ENCODE measurements at places on chromosomes 1 and 21. TPM values are rescaled to one million over a fixed set of nuclear protein-coding genes. Genes with fewer than 3 reads are reported as not detected.

GRCh38 chr21:35482096-35482495 is 433.0 kb upstream of the RUNX1 start:
- H3K36me3 ChIP-seq = peaks cover 1% of the 10 kb centered on the region
- H3K4me1 ChIP-seq = peaks cover 8% of the 10 kb centered on the region
- H3K27me3 ChIP-seq = peaks cover 26% of the 10 kb centered on the region
- no peak overlapping the region for H3K4me3 ChIP-seq

DNA sequence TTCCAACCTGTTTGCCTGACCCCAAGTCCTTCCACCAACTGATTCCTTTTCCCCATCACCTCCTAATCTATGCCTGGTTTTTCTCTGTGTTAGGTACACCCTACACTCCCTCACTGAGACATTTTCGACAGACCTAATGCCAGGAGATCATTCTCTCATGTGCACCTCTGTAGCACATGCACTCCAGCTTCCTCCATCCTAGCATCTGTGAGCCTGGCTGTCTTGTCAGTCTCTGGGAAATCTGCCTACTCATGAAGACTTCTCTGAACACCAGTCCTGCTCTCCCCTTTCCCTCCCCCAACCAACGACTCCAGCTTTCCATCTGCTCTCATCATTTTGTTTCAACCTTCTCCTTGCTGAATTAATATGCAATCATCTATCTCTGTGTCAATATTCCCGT is 987 bp downstream of the MED8 start:
- peaks cover 9% of the 10 kb centered on the region for H3K36me3 ChIP-seq
- H3K27me3 ChIP-seq = no peaks in the 10 kb centered on the region
- peak overlapping the region; percentile 98 for H3K4me3 ChIP-seq
- peaks cover 26% of the 10 kb centered on the region for H3K4me1 ChIP-seq
- DNase-seq = no peak

DNA sequence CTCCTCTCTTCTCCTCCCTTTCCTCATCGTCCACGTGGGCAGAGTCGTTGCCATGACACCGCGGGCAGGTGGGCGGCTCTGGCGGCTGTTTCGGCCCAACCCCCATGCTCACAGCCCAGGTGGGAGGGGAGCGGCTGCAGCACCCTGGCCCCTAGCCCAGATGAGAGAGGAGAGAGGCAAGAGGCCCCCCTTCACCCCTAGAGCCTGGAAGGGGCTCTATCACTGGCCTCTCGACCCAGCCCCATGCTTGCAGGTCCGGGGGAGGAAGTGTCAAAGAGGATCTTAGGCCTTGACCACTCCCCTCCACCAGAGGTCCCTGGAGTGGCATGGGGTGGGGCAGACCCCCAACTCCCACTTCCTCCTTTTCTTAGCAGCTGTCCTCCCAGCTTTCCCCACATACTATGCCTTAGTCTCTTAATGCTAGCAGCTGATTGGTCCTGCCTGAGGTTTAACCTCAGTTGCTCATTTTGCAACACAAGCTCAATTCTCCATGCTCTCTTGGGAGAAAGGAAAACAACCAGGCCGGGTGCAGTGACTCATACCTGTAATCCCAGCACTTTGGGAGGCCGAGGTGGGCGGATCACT is 10.4 kb downstream of the DLGAP3 start:
- H3K27me3 ChIP-seq = peaks cover 57% of the 10 kb centered on the region
- H3K36me3 ChIP-seq = no peaks in the 10 kb centered on the region
- DNase-seq = no peak
- no peak overlapping the region for H3K4me3 ChIP-seq
- H3K4me1 ChIP-seq = peaks cover 1% of the 10 kb centered on the region
- no peak overlapping the region for H3K27ac ChIP-seq

Gene CA6
- total RNA-seq = not detected

DNA sequence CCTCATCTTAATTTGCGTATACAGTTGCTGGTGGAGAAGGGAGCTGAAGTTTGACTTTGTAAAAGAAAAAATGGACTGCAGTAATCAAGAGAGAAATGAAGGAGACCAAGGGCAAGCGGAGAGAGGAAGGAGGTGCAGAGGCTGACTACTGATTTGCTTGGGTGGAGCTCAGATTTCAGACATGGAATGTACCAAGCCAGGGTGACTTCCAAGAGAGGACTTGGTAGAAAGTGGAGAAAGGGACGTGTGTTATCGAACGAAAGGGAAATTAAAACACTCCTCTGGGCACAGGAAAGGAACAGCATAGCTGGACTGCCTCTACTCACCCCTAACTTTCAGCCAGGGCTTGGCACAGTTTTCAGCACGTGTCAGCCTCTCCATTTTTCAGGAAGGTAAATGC is 15.1 kb upstream of the HEATR1 start:
- H3K27me3 ChIP-seq = no peaks in the 10 kb centered on the region
- H3K4me1 ChIP-seq = no peaks in the 10 kb centered on the region
- no peaks in the 10 kb centered on the region for H3K36me3 ChIP-seq
- no peak overlapping the region for H3K27ac ChIP-seq

DNA sequence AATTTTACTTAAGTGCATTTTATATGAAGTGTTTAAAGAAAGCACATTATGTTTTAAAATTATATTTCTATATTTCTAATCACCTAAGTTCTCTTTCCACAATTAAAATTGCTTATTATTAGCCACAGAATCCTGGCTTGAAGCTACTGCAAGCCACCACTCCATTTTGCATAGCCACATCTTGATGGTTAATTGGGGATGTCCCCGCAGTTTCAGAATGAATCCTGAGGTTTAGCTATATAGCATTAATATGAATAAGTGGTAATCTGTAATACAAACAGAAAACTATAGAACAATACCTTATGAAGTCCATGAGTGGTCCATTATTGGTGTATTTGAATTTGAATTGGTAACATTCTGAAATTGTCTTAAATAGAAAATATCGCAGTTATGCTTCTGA is 11.6 kb upstream of the GOLPH3L start:
- peaks cover 15% of the 10 kb centered on the region for H3K4me1 ChIP-seq
- H3K27ac ChIP-seq = no peak overlapping the region
- H3K36me3 ChIP-seq = no peaks in the 10 kb centered on the region

DNA sequence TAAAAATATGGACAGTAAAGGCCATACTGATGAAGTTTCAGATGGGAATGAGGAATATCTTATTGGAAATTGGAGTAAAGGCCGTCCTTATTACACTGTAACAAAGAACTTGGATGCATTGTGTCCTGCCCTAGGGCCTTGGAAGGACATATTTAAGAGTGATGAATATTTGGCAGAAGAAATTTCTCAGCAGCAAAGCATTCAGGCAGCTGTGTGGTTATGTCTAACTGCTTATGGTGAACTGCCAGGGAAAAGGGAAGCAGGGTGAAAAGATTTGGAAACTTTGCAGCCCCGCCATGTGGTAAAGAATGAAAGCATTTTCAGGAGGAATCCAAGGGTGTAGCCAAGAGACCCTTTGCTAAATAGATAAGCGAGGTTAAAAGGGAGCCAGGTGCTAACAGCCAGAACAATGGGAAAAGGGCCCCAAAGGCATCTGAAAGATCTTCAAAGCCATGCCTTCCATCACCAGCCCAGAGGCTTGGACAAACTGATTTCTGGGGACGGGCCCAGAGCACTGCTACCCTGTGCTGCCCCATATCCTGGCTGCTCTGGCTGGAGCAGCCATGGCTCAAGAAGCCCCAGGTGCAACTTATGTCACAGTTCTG is 200.0 kb downstream of the PTPRU start:
- peaks cover 42% of the 10 kb centered on the region for H3K27me3 ChIP-seq
- no peak overlapping the region for H3K4me3 ChIP-seq
- no peak overlapping the region for H3K27ac ChIP-seq
- H3K4me1 ChIP-seq = no peaks in the 10 kb centered on the region
- no peak for DNase-seq
- H3K36me3 ChIP-seq = no peaks in the 10 kb centered on the region

- peaks cover 24% of the 10 kb centered on the region for H3K4me1 ChIP-seq
- no peaks in the 10 kb centered on the region for H3K36me3 ChIP-seq
- no peak overlapping the region for H3K27ac ChIP-seq
- H3K4me3 ChIP-seq = no peak overlapping the region
- DNase-seq = peak; percentile 50
- H3K27me3 ChIP-seq = no peaks in the 10 kb centered on the region
Measured at GRCh38 chr1:239308701-239309333, 77.6 kb upstream of the CHRM3 start.

GRCh38 chr1:86394416-86394815 is 1.7 kb downstream of the ODF2L start:
- peaks cover 19% of the 10 kb centered on the region for H3K36me3 ChIP-seq
- H3K4me1 ChIP-seq = peaks cover 35% of the 10 kb centered on the region
- peak overlapping the region; percentile 95 for H3K4me3 ChIP-seq
- H3K27me3 ChIP-seq = peaks cover 8% of the 10 kb centered on the region
- DNase-seq = no peak

Gene TNFRSF9
- total RNA-seq = 2.3 TPM

Gene COL8A2
- 10.5 TPM for total RNA-seq

- no peaks in the 10 kb centered on the region for H3K36me3 ChIP-seq
- no peak overlapping the region for H3K4me3 ChIP-seq
- peak overlapping the region; percentile 8 for H3K27ac ChIP-seq
- H3K27me3 ChIP-seq = no peaks in the 10 kb centered on the region
- no peak for DNase-seq
Measured at GRCh38 chr1:153485863-153486262, 25.4 kb upstream of the S100A7 start.

GRCh38 chr1:62025892-62026291 is 168.8 kb upstream of the L1TD1 start:
- H3K27ac ChIP-seq = no peak overlapping the region
- no peaks in the 10 kb centered on the region for H3K27me3 ChIP-seq
- peaks cover 42% of the 10 kb centered on the region for H3K36me3 ChIP-seq
- DNase-seq = no peak
- H3K4me1 ChIP-seq = no peaks in the 10 kb centered on the region

DNA sequence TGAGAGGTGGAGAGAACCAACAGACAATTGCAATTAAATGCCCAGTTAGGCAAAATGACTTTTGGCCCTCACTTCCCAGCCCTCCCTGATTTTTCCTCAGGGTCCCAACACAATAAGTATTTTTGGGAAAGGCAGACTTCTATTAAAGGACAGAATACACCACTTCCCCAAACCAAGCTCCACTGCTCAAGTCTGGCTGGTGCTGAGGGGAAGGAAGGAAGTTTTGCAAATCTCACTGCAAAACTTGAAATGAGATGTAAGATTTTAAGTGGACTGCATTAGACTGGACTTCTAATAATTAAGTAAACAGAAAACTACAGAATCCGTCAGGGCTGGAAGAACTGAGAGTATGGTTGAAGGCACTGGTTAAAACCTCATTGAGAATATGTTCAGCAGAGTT is 32.2 kb upstream of the CD1D start:
- no peaks in the 10 kb centered on the region for H3K36me3 ChIP-seq
- no peak for DNase-seq
- no peak overlapping the region for H3K27ac ChIP-seq
- H3K4me1 ChIP-seq = peaks cover 11% of the 10 kb centered on the region

Gene OTUD7B
- 50.7 TPM for total RNA-seq

DNA sequence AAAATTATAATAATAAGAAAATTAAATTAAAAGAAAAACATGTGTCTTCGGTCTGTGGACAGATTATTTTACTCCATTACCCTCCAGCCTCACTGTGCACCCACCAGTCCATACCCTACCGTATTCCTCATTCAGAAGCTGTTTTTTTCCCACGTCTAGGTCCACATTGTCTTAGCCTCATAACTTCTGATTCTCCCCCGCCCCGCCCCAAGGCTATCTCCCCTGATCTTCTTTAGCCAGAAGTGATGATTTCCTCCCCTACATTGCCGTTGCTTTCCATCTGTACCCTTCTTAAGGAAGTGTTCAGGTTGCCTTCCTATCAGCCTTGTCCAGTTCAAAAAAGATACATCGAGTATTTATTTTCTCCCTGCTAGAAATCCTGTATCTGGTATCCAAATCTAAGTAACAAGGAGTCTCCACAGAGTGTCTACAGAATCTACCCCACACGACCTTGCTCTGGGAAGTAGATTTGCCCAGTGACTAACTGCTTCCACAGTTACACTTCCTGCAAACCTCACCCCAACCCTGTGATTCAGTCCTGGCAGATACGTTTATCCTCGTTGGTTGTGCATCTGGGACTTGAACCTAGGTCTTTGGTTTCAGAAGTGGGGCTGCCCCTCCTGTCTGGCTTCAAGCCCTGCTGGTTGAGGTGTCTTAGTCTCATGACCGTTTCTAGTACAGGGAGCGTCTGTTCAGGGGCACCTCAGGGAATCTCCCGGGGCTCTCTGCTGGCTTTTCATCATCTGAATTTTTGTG is 470.2 kb downstream of the CAMTA1 start:
- peaks cover 41% of the 10 kb centered on the region for H3K27me3 ChIP-seq
- H3K4me1 ChIP-seq = peaks cover 5% of the 10 kb centered on the region
- no peak overlapping the region for H3K4me3 ChIP-seq
- H3K36me3 ChIP-seq = no peaks in the 10 kb centered on the region

GRCh38 chr1:70675737-70676156 is 264.7 kb downstream of the CTH start:
- no peak for DNase-seq
- no peaks in the 10 kb centered on the region for H3K36me3 ChIP-seq
- no peak overlapping the region for H3K4me3 ChIP-seq
- H3K27me3 ChIP-seq = peaks cover 1% of the 10 kb centered on the region

Gene FAM72B
- 4.1 TPM for total RNA-seq

DNA sequence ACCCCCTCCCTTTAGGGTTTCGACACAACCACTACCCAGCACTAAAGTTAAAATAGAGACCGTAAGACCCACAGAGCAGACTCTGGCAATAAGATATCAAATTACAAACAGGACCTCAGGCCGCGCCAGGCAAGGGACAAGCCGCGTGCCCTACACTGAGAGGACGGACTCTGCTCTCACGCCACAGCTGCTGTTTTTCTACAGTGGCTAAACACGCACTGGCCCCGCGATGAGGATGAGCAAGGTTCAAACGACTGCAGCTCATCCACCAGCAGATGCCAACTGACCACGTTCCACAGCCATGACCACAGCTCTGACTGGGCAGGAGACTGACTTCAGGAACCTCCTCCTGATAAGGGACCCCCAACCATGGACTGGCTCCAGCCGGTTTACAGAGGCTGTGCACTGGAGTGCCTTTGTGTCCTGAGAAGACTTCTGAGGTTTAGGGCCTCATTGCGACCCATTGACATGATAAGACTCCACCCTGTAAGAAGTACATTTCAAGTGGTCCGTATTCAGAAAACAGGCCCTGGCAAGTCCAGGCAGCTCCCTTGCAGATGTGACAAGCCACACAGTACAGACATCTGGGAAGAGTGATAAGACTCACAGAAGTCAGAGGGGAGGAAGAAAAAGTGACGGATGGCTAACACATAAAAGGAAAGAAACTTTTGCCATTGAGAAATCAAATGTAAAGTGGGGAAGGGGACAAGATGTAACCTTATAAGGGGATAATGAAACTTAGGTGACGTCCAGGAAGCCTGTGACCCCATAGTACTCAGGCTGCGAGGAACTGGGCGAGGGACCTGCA is 1.5 kb upstream of the KRTAP10-6 start:
- no peak overlapping the region for H3K4me3 ChIP-seq
- DNase-seq = no peak
- peaks cover 2% of the 10 kb centered on the region for H3K36me3 ChIP-seq

- H3K4me3 ChIP-seq = no peak overlapping the region
- H3K27me3 ChIP-seq = no peaks in the 10 kb centered on the region
- peaks cover 1% of the 10 kb centered on the region for H3K36me3 ChIP-seq
- H3K27ac ChIP-seq = no peak overlapping the region
Measured at GRCh38 chr1:103075316-103076000, 32.9 kb downstream of the COL11A1 start.

Gene NHLH1
- 0.32 TPM for total RNA-seq

Gene IRF6
- total RNA-seq = 43.1 TPM

Gene MCOLN3
- 7.6 TPM for total RNA-seq
